ENCODE measurements at places on chromosomes 3 and 15.

DNA sequence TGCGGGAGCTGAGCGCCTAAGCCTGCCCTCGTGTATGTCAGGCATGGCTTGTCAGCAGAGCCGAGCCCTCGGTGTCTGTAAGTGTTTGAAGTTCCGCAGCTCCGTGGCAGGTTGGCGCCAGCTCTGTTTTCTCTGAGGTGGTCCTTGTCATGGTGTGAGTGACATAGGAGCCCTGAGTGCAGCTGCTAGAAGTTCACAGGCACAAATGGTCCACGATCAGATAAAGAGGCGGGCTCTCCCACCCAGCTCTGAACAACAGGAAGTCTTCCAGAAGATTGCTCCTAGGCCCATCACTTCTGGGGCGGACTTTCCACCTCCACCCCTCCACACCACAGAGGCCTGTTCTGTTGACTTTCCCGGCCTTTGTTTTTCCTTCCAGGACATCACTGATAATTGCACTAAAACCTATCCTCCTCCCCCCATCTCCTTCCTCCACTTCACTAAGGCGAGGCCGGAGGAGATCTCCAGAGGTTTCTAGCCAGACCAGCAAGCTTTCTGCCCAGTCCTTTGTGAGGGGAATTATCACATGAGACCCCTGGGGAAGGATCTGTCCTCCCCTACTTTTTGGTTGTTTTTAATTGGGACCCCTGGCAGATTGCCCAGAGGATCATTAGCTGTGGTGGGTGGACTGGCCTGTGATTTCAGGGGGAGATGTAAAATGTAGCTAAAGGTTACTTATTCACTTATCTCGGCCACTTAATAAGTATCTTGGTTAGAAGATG lies 19.9 kb downstream of the ITPR1 start:
- no peak for DNase-seq

GRCh38 chr3:107061466-107061865 lies 315.8 kb upstream of the CCDC54 start:
- no peak for DNase-seq

DNA sequence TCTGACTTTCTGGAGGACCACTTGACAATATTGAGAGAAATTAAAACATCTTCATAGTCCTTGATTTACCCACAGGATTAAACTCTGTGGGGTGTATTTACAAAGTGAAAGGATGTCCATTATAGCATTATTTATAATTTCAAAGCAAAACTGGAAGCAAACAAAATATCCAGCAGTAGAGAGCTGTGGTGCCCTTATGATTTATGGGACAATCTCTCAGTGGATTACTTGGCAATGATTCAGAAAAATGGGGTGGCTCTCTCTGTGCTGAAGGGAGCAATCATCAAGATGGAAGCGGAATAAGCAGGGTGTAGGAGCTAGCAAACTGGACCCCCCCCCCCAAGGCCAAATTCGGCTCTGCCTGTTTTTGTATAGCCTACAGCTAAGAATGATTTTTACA lies 9.0 kb downstream of the PPCDC start:
- DNase-seq: no peak

DNA sequence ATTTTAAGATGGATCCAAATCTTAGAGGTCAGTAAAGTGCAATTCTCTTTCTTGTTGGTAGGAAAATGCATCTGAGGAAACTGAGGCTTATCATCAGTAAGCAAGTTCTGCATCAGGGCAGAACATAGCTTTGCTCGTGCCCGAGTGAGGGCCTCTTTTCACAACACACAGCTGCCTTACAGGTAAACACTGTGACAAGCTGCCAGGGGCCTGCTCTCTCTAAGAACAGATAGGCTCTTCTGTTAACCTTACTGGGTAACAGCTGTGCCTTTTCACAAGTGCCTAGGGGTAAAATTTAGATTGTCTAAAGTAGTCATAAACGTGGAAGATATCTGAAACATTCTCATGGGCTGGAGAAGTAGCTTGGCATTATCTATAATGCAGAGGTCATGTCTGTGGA lies 118.1 kb downstream of the C3orf38 start:
- DNase-seq: no peak

DNA sequence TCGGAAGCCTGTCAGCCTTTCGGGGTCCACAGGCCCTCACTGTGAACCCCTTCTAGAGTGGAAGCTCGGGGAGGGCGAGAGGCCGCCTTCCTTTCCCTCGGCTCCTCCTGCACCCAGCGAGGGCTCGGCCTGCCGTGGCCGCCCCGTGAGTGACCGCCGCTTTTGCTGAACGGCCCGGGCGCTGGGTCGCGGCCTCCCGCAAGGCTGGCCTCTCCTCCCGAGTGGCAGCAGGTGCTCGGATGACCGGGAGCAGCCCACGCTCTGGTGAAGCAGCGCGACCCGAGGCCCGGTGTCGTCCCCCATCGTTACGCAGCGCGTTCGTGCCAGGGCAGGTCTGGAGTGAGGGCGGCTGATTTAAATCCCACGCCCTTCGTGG lies 53.8 kb downstream of the LRRK1 start:
- DNase-seq: no peak

GRCh38 chr15:87952736-87953287 lies 303.7 kb downstream of the NTRK3 start:
- no peak for DNase-seq

- no peak for DNase-seq
Observed at GRCh38 chr3:18410205-18410604, 14.9 kb downstream of the SATB1 start.

DNA sequence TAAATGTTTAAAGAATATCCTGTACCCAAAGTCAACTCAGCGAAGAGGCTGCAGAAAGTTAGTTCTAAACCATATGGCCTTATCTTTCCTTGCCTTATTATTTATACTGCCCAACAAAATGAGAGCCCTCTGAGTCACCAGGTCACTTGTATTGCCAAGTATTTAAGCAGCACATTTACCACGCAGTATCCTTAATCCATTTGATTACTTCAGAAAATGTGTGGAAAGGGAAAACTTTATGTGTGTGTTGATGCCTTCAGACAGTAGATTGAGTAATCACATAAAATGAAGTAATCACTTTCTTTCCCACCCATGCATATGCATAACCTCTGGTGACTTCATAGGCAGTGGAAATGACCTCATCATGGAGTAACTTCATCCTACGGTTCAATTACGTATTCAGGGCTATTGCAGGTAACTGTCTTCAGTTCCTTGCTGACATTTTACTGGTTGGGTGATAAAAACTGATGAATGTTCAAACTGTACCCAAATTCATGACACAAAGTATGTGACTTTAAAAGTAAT lies 7.5 kb upstream of the CADPS start:
- DNase-seq: no peak

GRCh38 chr3:195240939-195241338 lies 30.0 kb downstream of the XXYLT1 start:
- no peak for DNase-seq

- DNase-seq: no peak
Observed at GRCh38 chr15:93317772-93318171, 228.8 kb upstream of the RGMA start.

DNA sequence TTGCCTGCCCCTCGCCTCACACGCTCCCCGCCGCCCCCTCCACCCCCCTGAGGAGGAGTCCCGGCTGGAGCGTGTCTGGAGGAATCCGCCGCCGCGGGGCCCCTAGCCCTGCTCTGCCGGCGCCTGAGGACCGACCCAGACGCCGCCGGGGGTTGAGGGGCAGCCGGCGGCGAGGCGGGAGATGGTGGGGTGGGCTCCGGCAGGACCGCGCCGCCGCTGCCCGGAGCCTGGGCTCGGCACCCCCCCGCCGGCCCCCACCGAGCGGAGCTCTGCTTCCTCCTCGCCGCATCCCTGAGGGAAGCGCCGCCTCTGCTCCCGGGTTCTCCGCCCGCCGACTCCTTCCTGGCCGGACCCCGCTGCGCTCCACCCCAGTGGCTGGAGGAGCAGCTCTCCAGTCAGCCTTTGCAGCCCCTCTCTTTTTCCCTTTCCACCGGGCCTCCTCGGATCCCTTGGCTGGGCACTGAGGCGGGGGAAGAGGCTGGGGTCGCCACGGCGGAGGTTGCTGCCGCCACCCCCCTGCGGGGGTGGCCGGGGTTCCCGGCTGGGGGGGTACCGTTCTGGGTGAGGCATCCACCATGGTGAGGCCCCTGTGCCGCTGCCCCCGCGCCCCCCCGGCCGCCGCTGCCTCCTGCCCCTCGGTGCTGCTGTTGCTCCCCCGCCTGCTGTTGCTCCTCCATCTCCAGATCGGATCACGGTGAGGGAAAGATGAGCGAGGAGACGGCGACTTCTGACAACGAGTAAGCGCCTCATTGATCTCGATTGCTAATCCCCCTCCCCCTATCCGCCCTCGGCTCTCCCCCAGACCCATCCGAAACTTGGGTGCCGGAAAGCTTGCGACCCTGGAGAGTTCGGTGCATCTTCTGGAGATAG lies at the start of gene SPRED1:
Gene SPRED1 (plus strand): TSS at position 356 of the 870 bp plus-strand sequence. CDS start 350 bp downstream, at position 706.
- peak; percentile 13 for DNase-seq

Measured in stimulated activated CD4-positive, alpha-beta T cell treated with anti-CD3 and anti-CD28 coated beads, Interleukin-4, amount 100 ng/mL, for 4 hours (primary cell).